ENCODE measurements at places on chromosomes 2 and 18. TPM values are rescaled to one million over a fixed set of nuclear protein-coding genes. Genes with fewer than 3 reads are reported as not detected.

- H3K27ac ChIP-seq, result no peak overlapping the region
- H3K4me3 ChIP-seq, result no peak overlapping the region
- no peaks in the 10 kb centered on the region for H3K36me3 ChIP-seq
- DNase-seq, result no peak
- H3K4me1 ChIP-seq, result no peaks in the 10 kb centered on the region
- no peaks in the 10 kb centered on the region for H3K27me3 ChIP-seq
These were observed 401.3 kb downstream of the PID1 start for GRCh38 chr2:228869636-228870264.

HOXD10 gene
- 0.59 TPM for total RNA-seq

DNA sequence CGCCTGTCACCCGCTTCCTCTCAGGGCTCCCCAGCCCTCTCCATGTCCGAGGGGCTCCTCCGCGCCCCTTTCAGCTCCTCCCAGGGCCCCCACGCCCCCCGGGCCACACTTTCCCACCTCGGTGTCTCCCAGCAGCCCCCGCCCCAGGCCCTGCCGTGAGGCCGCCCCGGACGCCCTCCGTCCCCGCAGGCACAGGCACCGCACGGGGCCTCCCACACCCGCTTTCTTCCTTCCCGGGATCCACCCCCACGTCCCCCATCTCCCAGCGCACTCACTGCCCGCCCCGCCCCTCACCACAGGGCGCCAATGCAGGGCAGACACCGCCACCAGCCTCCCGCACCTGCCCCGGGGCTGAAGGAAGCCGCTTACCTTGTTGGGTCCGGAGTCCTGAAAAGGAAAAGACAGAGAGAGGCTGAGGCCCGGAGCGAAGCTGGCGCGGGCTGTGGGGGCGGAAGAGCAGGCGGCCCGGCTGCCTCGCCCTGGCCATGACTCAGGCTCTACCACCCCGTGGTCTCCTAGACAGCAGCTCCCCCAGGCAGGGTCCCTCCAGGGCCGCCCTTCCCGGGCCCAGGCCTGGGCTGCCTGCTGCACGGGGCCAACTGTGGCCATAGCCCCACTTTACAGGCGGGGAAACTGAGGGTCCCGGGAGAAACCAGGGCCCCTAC, 37.7 kb downstream of the KIF1A start:
- H3K27ac ChIP-seq, result no peak overlapping the region
- peaks cover 68% of the 10 kb centered on the region for H3K27me3 ChIP-seq
- H3K4me3 ChIP-seq, result no peak overlapping the region
- H3K36me3 ChIP-seq, result no peaks in the 10 kb centered on the region

VAMP8 gene
- total RNA-seq, result 96.3 TPM

DNA sequence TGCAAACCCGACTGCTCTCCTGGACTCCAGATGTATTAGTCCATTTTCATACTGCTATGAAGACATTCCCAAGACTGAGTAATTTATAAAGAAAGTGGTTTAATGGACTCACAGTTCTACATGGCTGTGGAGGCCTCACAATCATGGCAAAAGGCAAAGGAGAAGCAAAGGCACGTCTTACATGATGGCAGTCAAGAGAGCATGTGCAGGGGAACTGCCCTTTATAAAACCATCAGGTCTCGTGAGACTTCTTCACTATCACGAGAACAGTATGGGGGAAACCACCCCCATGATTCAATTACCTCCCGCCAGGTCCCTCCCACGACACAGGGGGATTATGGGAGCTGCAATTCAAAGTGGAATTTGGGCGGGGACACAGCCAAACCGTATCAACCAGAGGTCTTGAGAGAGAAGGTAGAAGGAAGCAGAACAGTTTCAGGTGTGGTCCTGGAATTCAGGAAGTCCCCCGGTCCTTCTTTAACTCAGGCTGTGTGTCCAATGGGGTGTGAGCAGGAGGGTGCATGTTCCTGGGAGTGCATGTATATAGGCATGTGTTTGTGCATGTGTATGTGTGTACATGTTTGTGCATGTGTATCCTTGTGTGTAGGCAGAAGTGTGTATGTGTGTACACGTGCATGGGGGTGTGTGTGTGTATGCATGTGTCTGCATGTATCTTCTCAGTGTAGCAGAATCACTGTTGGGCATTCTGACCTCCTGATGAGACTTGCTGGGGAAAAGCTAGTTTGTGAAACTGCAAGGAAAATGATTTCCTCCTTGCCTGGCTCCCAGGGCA, 46.2 kb downstream of the GREB1 start:
- no peak overlapping the region for H3K4me3 ChIP-seq
- H3K27me3 ChIP-seq, result no peaks in the 10 kb centered on the region
- DNase-seq, result no peak
- H3K36me3 ChIP-seq, result no peaks in the 10 kb centered on the region

DNA sequence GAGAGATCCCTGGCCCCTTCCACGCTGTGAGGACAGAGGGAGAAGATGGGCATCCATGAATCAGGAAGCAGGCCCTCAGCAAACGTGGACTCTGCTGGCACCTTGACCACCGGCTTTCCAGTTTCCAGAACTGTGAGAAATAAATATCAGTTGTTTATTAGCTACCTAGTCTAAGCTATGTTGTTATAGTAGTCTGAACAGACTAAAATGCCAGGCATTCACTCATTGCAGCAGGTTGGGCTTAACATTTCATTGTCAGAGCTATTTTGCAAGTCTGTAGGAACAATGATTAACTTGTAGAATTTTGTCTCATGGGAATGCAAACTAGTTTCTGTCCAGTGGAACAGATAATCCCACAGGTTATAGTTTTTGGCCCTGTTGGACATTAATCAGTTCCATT, 24.8 kb upstream of the TBC1D8 start:
- no peaks in the 10 kb centered on the region for H3K36me3 ChIP-seq
- no peak overlapping the region for H3K4me3 ChIP-seq
- H3K4me1 ChIP-seq, result no peaks in the 10 kb centered on the region
- no peaks in the 10 kb centered on the region for H3K27me3 ChIP-seq

CENPA gene
- total RNA-seq, result 1.9 TPM

GRCh38 chr2:227793148-227793712, 20.4 kb upstream of the CCL20 start:
- H3K27me3 ChIP-seq, result no peaks in the 10 kb centered on the region
- H3K27ac ChIP-seq, result no peak overlapping the region
- no peaks in the 10 kb centered on the region for H3K4me1 ChIP-seq
- no peaks in the 10 kb centered on the region for H3K36me3 ChIP-seq
- no peak overlapping the region for H3K4me3 ChIP-seq
- no peak for DNase-seq

DNA sequence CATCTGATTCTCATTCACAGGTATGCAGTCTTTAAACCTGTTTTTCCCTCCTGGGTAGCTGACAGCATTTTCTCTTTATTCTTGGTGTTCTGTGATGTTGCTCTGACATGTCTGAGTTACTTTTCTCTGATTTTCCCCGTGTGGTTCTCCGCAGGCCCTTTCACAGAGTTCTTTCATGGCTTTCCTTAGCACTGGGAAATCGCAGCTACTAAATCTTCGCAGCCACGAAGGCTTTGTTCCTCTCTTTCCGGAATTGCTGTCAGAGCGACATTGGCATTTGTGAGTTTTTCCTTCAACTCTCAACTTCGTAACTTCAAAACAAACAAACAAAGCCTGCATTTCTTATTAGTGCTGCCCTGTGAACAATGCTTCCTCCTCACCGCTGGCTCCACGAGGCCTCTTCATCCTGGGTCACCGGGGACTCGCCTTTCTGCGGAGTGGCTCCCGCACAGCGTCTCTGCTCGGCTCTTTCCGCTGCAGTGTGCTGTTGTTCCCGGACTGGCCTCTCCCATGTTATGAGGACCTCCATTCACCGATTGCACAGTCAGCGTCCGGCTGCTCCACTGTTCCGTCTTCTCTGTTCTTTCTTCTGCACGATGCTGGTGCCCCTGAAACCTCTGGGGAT, 16.1 kb downstream of the COLEC11 start:
- no peak overlapping the region for H3K27ac ChIP-seq
- no peak overlapping the region for H3K4me3 ChIP-seq
- H3K36me3 ChIP-seq, result no peaks in the 10 kb centered on the region
- no peaks in the 10 kb centered on the region for H3K27me3 ChIP-seq
- DNase-seq, result no peak

SERPINB12 gene
- total RNA-seq, result 14.8 TPM

DNA sequence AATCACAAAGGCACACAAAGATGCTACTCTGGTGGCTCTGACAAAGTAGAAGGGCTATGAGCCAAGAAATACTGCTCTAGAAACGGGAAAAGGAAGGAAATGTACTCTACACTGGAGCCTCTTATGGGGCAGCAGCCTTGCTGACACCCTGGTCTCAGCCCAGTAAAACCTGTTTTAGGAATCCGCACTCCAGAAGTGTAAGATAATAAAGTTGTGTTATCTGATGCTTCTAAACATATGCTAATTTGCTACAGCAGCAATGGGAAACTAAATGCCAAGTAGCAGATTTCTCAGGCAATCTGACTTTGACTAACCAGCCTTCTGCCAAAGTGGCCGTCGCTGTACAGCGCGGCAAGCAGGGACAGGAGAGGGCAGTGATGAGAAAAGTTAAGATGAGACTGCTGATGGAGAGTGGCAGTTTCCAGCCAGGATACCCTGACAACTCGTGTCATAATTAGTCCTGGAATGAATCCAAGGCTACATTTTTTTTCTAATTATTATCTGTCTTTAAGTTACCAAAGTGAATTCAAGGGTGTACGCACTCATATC, 99.0 kb downstream of the NETO1 start:
- no peaks in the 10 kb centered on the region for H3K27me3 ChIP-seq
- no peak overlapping the region for H3K4me3 ChIP-seq
- peaks cover 3% of the 10 kb centered on the region for H3K4me1 ChIP-seq
- DNase-seq, result no peak

VWC2L gene
- not detected for total RNA-seq

DNA sequence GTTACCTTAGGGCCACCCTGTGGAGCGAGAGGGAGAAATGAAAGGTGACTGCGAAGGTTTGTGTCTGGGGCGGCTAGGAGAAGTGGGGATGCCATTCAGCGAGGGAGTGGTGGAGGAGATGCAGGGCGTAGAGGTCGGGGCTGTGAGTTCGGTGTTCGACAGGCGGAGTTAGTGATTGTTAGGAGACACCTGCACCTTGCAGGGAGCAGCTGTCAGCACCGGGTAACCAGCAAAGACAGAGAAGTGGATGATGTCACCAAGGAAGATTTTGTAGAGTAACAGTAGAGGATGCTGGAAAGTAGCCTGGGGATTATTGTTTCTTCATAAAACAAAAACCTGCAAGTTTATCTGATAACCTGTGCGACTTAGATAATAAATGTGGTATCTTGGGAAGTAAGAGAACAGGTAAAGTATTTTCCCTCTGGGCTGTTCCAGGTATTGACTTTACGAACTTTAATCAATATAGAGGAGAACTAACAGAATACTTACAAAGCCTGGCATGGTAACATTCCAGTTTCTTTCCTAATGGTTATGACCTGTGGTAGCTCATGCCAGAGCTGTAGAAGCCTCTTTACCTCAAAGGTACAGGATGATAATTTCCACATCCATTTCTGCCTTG, 63.8 kb downstream of the SPTBN1 start:
- no peak overlapping the region for H3K4me3 ChIP-seq
- H3K36me3 ChIP-seq, result no peaks in the 10 kb centered on the region
- H3K27me3 ChIP-seq, result no peaks in the 10 kb centered on the region
- DNase-seq, result no peak

- H3K27me3 ChIP-seq, result no peaks in the 10 kb centered on the region
- no peaks in the 10 kb centered on the region for H3K36me3 ChIP-seq
- H3K4me1 ChIP-seq, result no peaks in the 10 kb centered on the region
These were observed 239.3 kb downstream of the ERBB4 start for GRCh38 chr2:212299333-212299732.

GAD1 gene
- total RNA-seq, result 2.6 TPM

PLEKHM3 gene
- 28.3 TPM for total RNA-seq

REG3A gene
- total RNA-seq, result 1.8 TPM

- no peak for DNase-seq
- H3K36me3 ChIP-seq, result no peaks in the 10 kb centered on the region
These were observed 9.1 kb downstream of the AGXT start for GRCh38 chr2:240877460-240878340.

- DNase-seq, result no peak
- peaks cover 92% of the 10 kb centered on the region for H3K36me3 ChIP-seq
- no peak overlapping the region for H3K27ac ChIP-seq
- H3K4me1 ChIP-seq, result no peaks in the 10 kb centered on the region
- H3K4me3 ChIP-seq, result no peak overlapping the region
These were observed 33.9 kb downstream of the ORC2 start for GRCh38 chr2:200929334-200930249.

SOX11 gene
- total RNA-seq, result not detected

NAB1 gene
- total RNA-seq, result 112 TPM

DNA sequence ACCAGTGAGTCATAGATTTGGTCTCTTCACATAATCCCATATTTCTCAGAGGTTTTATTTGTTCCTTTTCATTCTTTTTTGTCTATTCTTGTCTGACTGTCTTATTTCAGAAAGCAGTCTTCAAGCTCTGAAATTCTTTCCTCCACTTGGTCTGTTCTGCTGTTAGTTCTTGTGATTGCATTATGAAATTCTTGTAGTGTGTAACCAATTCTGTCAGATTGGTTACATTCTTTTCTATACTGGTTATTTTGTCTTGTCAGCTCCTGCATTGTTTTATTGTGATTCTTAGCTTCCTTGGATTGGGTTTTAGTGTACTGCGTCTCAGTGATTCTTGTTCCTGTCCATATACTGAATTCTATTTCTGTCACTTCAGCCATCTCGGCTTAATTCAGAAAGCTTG, 18.6 kb downstream of the EHBP1 start:
- DNase-seq, result no peak
- H3K27me3 ChIP-seq, result no peaks in the 10 kb centered on the region
- H3K27ac ChIP-seq, result no peak overlapping the region
- H3K4me1 ChIP-seq, result no peaks in the 10 kb centered on the region
- no peaks in the 10 kb centered on the region for H3K36me3 ChIP-seq

DNA sequence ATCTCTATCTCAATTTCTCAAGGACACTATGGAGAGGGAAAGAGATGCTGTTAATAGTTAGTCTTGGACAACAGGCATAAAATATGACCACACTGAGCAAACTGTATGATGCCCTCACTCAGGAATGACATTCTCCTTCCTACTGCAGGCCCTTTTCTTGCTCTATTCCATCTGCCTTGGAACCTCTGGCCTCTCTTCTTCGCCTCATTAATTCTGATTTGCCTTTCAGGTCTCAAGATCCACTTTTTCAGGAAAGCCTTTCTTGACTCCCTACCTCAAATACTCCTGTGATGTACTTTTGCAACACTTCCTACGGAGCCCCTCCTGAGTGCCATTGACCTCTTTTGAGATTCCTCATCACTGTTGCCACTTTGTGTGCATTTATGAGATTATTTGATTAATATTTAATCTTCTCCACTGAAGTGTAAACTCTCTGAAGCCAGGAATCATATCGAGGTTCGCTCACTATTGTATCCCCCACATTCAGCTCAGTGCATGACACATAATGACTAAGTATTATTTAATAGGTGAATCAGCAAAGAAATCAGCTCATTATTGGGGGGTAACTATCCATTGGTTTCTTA, 21.3 kb upstream of the SPP2 start:
- H3K4me1 ChIP-seq, result peaks cover 10% of the 10 kb centered on the region
- H3K27ac ChIP-seq, result no peak overlapping the region
- H3K27me3 ChIP-seq, result no peaks in the 10 kb centered on the region
- no peak overlapping the region for H3K4me3 ChIP-seq
- no peak for DNase-seq

DNA sequence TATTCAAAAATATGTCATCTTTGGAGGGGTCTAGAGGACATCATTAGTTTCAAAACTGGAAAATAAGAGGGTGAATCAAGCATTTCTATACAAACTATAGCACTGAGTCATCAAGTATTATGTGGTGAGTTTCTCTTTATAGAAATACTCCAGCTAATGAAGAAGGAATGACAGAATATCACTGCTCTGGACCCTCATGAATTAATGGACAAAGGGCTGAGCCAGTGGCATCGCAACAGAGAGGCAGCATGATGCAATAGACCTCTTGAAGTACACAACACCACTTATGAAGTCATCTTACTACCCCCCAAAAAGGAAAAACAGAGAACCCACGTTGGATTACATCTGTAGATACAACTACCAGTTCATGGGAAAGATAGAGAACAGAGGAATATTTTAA, 27.4 kb upstream of the EIF2AK3 start:
- H3K36me3 ChIP-seq, result no peaks in the 10 kb centered on the region
- no peak for DNase-seq
- no peak overlapping the region for H3K27ac ChIP-seq
- H3K4me3 ChIP-seq, result no peak overlapping the region
- no peaks in the 10 kb centered on the region for H3K27me3 ChIP-seq

All from suprapubic skin (tissue), 4 donors.